ENCODE measurements at places on chromosomes 11 and 22.

DNA sequence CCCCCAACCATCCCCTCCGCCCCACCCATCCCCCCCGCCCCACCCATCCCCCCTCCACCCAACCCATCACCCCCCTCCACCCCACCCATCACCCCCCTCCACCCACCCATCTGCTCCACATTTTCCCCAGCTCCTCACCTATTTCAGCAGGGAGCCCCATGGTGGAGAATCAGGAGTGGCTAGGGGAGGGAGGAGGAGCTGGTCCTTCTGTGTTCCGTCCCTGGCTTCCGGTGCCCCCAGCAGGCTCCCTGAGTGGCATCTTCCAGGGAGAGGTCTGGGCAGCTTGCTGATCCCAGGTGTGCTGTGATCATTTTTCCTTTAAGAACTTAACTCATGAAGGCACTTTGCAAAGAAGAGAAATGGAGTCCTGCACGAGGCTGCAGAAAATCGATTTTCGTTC lies 365.8 kb downstream of the TBC1D22A start:
- DNase-seq, result no peak

- DNase-seq, result peak; percentile 37
Measured at GRCh38 chr11:74397501-74398243, 561 bp downstream of the PGM2L1 start.

- no peak for DNase-seq
Measured at GRCh38 chr11:115256397-115257197, 247.6 kb downstream of the CADM1 start.

DNA sequence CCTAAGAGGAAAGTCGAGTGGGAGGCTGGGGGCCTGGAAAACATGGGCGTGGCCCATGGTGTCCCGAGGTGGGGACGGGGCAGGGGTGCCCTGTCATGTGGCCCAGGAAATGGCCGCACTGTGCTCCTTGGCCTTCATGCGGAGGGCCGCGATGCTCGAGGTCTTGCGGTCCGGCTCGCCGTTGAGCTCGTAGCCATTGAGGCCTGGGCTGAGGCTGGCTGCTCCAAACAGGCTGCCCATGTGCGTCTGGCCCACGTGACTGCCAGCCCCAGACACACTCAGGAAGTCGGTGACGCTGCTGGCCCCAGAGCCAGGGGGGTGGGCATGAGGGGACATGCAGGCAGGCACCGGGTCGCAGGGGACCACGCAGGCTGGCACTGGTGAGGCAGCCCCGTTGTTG lies 45.2 kb downstream of the ALX4 start:
- no peak for DNase-seq

- DNase-seq, result no peak
Measured at GRCh38 chr11:1399386-1400316, 9.9 kb downstream of the BRSK2 start.

DNA sequence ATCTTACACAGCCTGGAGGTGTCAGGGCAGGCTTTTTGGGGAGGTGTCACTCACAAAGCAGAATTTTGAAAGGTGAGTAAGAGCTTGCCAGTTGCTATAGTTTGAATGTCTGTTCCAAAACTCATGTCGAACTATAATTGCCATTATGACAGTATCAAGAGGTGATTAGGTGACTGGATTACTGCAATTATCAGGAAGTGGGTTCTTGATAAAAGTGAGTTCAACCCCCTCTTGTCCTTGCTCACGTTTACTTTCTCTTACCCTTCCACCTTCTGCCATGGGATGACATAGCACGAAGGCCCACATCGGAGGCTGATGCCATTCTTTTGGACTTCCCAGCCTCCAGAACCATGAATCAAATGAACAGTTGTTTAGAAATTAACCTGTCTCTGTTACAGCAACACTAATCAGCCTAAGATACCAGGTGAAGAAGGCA lies 4.7 kb upstream of the C11orf86 start:
- DNase-seq, result no peak

DNA sequence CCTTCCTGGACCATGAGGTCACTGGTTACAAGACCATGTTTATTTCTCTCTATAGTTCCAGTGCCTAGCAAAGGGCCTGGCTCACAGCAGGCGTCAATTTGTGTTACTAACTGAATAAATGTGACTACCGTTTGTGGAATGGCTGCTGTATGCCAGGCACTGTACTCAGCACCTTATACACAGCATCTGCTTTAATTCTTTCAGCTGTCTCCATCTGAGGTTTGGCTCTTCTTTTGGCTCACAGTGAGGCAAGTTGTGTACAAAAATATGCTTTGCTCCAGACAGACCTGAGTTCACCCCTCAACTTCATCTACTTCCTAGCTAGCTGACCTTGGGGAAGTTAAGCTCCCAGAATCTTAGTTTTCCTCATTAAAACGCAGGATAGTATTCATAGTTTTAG lies 75.3 kb upstream of the PHOX2A start:
- DNase-seq, result no peak

- no peak for DNase-seq
Measured at GRCh38 chr22:39221999-39222686, 22.6 kb downstream of the PDGFB start.

GRCh38 chr22:32177221-32177765 lies 18.2 kb upstream of the C22orf42 start:
- DNase-seq, result no peak

DNA sequence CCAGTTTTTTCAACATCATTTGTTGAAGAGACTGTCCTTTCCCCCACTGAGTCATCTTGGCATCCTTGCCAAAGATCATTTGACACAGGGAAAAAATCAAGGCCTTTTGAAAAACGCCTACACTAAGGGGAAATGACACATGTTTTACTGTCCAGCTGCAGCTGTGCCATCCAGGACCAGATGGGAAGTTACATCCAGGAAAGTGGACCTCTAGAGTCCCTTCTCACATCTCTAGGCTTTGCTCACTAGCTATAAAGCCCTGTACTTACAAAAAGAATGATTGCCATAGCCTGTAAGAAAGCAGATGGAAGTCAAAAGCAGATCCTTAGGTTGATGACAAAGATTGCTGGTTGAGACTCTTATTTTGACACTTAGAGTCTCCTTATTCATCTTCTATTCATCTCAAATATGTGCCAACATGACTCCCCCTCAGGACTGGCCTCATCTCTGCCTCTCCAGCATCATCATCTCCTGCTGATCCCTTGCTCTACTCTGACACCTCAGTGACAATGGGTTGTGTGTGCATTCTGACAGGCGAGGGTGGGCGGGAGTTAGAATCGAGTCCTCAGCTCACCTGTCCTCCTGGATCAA lies 22.8 kb downstream of the OSBP2 start:
- no peak for DNase-seq

- DNase-seq, result no peak
Measured at GRCh38 chr11:67345247-67345919, 8.0 kb downstream of the POLD4 start.

DNA sequence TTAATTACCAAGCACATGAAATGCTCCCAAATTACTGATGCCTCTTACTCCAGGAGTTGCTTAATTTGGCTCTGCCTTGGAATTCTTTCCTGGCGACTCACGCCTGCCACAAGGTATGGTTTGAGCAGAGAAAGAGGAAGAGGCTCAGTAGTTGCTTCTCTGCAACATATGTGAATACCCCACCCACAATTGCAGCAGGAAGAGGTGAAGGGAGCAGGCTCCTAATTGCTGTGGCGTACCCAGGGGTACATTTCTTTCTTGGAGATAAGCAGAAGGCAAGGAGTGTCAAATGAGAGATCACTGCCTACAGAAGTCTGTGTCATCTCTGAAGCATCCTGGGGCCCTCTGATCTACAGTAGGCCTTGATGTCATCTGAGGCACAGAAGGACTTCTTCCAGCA lies 10.6 kb upstream of the NNMT start:
- no peak for DNase-seq

- no peak for DNase-seq
Measured at GRCh38 chr11:102317768-102318103, 452 bp downstream of the BIRC3 start.

- no peak for DNase-seq
Measured at GRCh38 chr11:112625814-112626213, 335.4 kb upstream of the NCAM1 start.

- no peak for DNase-seq
Measured at GRCh38 chr11:78418584-78419211, 1.1 kb upstream of the GAB2 start.

DNA sequence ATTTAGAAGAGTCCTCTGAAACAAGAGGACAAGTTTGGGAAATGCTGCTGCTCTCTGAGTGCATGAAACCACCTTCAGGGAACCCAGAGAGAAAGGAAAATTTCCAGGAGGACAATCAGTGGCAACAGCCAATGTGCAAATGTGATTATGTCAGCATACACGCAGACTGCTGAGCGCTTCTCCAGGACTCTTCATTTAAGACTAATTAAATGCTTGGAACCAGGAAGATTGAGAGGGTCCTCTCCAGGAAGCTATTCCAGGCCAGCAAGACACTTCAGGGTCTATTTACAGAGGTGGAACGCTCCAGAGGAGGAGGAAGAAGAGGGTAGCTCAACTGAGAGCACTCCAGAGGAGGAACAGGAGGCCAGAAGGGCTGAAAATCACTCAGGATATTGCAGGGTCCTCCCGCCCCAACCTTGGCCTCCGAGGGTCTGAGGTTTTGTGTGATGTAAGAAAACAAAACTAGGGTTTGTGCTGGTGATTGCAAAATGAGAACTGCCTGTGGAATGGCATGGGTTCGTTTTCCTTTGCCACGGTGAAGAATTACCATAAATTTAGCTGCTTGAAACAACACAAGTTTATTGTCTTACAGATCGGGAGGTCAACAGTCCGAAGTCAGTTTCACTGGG lies 14.1 kb upstream of the HTR3A start:
- no peak for DNase-seq

DNA sequence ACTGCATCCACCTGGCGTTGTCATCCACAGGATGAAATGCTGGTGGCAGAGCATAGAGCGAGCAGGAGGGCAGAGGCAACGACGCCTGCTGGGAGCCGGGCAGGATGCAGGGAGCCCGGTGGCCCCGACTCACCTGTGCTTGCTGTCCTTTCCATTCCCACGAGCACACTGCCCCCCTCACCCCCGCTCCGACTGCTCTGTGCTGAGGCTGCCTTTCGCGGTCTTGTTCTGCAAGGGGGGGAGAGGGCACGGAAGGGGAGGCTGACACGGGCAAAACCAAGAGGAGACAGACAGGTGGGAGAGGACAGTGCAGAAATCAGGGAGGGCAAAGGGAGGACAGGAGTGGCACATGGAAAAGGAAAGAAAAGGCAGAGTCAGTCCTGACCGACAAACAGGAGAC lies 37.9 kb upstream of the CYP2D6 start:
- DNase-seq, result no peak

GRCh38 chr11:78797559-78797958 lies 222.9 kb upstream of the NARS2 start:
- no peak for DNase-seq

- no peak for DNase-seq
Measured at GRCh38 chr22:49368221-49368975, 459.3 kb downstream of the BRD1 start.

DNA sequence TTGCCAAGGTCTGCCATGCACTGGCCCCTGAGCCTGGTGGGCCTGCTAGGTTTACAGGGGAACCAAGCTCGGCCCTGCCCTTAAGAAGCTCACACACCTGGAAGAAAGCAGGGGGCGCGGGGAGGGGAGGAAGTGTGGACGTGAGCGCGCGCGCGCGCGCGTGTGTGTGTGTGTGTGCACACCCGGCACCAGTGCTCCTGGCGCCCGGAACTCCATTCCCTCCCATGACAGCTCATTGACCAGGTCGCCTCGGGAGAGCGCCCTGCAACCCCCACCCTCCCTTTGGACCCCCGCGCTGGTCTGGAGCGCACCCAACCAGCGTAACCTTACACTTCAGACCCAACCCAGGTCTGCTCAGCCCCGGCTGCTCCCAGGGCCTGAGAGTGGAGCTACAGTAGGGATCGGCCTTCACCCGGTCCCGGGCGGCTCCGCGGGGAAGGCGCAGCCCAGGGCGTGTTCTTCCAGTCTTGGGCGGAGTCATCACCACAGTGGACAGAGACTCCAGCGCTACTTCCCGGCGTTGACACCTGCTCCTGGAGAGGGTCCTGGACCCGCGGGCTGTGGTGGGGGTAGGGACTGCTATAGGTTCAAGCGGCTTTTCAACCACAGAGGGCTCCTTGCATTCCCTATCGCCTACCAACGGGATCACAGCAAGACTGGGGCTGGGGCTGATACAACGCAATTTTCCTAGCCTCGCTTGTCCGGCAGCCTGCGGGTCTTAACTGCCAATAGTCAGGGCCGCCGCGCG lies 1.5 kb downstream of the GALNT18 start:
- DNase-seq, result no peak

Data from stimulated activated CD4-positive, alpha-beta T cell treated with anti-CD3 and anti-CD28 coated beads, Interleukin-4, amount 100 ng/mL, for 24 hours (primary cell).